ENCODE measurements at places on chromosomes 6 and 20.

DNA sequence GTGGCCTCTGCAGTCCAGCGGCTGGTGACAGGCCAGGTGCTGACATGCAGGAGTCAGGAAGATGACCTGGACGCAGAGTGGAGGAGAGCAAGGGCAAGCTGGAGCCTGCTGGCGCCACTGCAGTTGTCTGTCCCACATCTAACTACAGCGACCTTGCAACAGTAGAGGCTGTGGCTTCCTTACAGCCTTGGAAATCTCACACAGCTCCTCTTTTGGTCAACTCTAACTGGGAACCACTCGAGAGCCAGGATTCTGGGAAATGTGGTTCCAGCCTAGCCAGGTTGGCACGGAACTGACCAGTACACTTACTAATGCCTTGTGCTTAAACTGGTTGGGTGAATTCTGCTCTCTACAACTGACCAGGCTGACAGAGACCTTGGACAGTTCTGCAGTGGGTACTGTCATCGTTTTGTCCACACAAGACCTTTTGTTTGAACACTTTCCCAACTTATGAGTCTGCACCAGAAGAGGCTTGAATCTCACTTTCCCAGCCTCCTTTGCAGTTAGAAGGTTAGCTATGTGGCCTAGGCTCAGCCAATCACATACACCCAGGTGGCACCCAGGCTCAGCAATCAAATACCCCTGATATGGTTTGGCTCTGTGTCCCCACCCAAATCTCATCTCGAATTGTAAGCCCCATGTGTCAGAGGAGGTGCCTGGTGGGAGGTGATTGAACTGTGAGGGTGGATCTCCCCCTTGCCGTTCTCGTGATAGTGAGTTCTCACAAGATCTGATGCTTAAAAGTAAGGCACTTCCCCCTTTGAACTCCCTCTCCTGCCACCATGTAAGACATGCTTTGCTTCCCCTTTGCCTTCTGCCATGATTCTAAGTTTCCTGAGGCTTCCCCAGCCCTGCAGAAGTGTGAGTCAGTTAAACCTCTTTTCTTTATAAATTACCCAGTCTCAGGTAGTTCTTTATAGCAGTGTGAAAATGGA, 153.5 kb downstream of the ZMYND8 start:
- no peak for DNase-seq

DNA sequence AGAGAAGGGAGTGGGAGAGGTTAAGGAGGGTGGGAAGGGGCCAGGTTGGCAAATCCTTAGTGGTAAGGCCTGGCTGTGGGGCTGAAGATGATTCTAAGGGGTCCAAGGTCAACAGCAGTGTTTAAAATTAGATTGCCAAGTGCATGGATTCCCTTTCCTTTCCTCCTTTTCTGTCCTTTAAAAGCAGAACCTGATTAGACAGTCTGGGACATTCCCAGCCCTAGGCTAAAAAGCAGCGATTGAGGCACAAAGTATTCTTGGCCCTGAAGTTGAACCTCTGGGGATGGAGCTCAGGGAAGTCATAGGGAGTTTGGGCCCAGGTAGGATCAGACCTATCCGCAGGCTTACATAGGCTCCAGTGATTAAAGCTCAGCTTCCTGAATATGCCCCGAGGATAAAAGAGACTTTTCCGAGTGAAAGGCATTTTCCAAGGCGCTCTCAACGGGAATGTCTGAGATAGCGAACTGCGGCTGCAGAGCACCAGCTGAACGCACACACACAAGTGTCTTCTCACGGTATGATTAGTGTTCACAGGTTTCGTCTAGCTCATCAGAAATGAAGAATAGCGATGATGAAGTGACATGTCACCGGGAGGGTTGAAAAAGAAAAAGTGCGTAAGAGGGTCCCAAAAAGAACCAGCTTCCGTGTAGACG, 787 bp upstream of the CARMIL1 start:
- DNase-seq: no peak

- DNase-seq: no peak
Observed at GRCh38 chr6:41040101-41040939, 1.3 kb upstream of the UNC5CL start.

- no peak for DNase-seq
Observed at GRCh38 chr6:139422105-139423036, 47.9 kb upstream of the CITED2 start.

DNA sequence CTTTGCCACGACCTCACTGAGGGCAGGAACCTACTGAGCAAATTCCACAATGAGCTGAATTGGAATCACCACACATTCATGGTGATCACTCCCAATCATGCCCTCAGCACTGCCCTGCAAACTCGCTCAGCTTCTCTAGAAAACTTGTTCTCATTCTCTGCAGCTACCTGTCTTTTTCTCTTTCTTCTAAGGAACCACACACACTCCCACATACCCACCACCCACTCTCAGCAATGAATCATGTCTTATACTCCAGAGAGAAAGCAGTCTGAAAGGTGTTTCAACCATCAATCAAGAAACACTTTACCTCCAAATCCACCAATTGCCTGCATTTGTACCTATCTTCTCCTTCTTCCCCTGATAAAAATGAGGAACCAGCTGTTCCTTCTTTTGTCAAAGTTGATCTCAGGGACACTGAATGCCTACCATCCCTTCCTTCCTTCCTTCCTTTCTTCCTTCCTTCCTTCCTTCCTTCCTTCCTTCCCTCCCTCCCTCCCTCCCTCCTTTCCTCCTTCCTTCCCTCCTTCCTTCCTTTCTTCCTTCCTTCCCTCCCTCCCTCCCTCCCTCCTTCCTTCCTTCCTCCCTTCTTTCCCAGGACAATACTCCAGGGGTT, 84.6 kb upstream of the SGK1 start:
- DNase-seq: peak; percentile 77

All from putamen (tissue), 1 donor.